ENCODE measurements at places on chromosomes 3 and 15. TPM values are rescaled to one million over a fixed set of nuclear protein-coding genes. Genes with fewer than 3 reads are reported as not detected.

Gene SNX4
- 42.3 TPM for total RNA-seq

Gene CCK
- total RNA-seq = 306 TPM

Gene LRRK1
- total RNA-seq = 25.9 TPM

Gene RHOV
- total RNA-seq = 2.4 TPM

Gene TMEM44
- total RNA-seq = 20.4 TPM

Gene RSL24D1
- total RNA-seq = 51.1 TPM

Gene PLA2G4F
- total RNA-seq = not detected

Gene NR2F2
- 5.1 TPM for total RNA-seq

Gene SH2D7
- total RNA-seq = not detected

Gene POLQ
- 0.59 TPM for total RNA-seq

Gene LRRC49
- 35.9 TPM for total RNA-seq

Gene LMAN1L
- 1.7 TPM for total RNA-seq

Gene NUP210
- total RNA-seq = 15.3 TPM

Gene C3orf70
- total RNA-seq = 40.8 TPM

Measured in dorsolateral prefrontal cortex (tissue), 122 donors.